ENCODE measurements at places on chromosomes 2 and 18. TPM values are rescaled to one million over a fixed set of nuclear protein-coding genes. Genes with fewer than 3 reads are reported as not detected.

Gene ATP9B
- total RNA-seq, result 21.4 TPM

Gene PFN4
- total RNA-seq, result not detected

Gene SERPINB4
- total RNA-seq, result not detected

Gene ITGA6
- total RNA-seq, result 2.8 TPM

Gene DYSF
- 2.5 TPM for total RNA-seq

Measured in smooth muscle cell of the coronary artery (primary cell).